Stimulated activated CD8-positive, alpha-beta memory T cell treated with anti-CD3 and anti-CD28 coated beads, Interleukin-12 subunit alpha, Interleukin-12 subunit beta, amount 100 ng/mL, for 4 hours (primary cell): ENCODE measurements at places on chromosomes 7 and 10.

- DNase-seq = no peak
These were observed 42.5 kb upstream of the INPP5A start for GRCh38 chr10:132494866-132495630.

- no peak for DNase-seq
These were observed 434.7 kb downstream of the TNS3 start for GRCh38 chr7:47147213-47147631.

GRCh38 chr10:97083228-97083829 is 102.4 kb downstream of the SLIT1 start:
- no peak for DNase-seq

DNA sequence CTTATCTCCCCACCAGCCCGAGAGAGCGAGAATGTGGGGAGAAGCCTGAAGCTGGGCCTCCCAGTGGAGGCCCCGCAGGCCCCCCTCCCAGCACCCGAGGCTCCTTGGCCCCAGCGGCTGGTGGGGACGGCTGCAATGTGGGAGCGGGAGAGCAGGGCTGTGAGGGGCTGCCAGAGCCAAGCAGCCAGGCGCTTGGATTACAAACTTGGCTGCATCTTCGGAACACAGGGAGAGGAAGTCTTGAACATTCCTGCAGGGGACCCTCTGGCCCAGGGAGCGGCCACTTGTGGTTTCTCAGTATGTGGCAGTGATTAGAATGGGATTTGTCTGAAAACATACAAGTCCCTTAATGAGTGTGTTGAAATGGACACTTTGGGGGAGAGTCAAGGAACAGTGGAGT is 23.2 kb downstream of the ELN start:
- no peak for DNase-seq

GRCh38 chr10:58412502-58412961 is 27.3 kb downstream of the TFAM start:
- DNase-seq = no peak

DNA sequence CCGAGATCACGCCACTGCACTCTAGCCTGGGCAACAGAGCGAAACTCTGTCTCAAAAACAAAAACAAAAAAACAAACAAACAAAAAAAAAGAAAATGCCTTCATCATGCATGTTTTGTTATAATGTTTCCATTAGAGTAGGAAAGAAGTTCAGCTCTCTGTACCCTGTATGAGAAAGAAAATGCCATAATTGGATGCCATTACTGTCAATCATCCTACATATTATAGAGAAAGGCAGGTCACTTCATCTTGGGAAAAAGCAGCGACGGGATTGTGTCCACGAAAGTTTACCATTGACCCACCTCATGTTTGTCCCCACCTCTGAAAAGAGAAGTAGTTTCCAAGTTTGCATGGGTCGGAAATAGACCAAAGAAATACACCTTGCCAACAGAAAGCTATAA is 33.8 kb downstream of the SEC61G start:
- DNase-seq = no peak

DNA sequence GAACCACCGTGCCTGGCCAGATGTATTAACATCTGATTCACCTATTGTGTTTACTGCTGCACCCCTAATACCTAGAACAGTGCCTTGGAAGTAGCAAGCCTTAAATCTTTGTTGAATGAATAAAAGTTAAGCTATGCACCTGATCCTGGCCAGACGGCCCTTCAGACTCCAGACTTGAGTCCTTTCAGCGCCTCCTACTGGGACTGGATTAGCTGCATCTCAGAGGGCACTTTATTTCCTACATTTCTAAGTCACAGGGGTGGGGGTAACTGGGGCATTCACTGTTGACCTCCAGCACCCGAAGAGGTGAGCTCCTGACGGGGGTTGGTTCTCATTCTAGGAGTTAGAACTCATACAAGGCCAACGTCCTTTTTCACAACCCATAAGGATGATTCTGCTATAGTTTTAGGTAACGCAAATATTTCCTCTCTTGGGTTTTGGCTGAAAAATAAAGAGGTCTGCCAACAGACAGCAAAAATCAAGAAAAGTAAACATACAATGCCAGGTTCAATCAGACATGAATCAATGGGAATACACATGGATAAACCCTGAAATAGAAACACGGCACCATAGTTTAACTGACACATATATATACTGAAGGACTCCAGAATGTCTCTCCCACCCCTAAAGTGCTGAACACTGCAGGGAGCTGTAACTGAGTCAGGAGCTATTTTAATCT is 48.0 kb upstream of the DLG5 start:
- DNase-seq = no peak

DNA sequence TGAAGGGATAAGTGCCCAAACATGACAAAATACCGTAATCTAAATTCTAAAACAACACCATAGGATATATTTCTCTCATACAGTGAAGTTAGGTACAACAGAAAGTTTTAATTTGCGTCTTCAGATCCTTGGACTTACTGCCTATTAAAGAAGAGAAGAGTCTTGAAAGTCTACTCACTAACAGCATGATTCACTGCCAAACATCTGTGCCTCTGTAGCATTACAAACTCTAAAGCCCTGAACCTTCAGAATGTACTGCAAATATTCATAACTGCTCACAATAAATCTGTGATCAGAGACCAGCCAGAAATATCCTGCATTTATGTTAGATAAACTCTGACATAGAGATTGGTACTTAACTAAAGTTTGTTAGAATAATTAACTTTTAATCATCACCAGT is 365.3 kb downstream of the PARD3 start:
- no peak for DNase-seq

- DNase-seq = no peak
These were observed 196.4 kb downstream of the ANKRD7 start for GRCh38 chr7:118420888-118421287.

GRCh38 chr7:22911889-22912288 is 89.2 kb upstream of the TOMM7 start:
- DNase-seq = no peak

DNA sequence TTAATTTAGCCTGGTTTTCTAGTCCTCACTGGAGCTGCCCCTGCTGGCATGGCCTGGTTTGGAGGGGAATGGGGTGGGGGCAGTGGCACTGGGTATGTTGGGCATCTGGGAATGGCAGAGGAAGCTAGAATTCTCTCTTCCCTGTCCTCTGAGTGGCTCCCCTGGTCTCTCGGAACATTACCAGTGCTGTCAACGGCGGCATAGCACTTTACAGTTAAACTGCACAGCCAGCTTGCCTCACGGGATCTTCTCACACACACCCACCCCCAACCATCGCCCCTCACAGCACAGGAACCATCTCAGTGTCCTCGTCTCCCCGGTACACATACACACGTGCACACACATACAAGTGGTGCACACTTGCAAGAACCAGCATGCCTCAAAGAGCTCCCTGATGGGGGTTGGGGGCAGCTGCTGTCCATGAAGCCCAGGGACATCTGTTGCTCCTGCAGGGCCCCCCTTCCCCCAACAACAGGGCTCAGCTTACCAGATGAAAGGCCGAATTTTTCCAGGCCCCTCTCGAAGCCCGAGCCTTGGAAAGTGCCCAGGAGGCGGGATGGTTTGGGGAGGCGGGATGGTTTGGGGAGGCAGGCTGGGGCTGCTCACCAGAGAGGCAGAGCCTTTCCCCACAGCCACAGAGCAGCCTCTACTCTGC is 41.0 kb downstream of the TSPAN15 start:
- DNase-seq = no peak

DNA sequence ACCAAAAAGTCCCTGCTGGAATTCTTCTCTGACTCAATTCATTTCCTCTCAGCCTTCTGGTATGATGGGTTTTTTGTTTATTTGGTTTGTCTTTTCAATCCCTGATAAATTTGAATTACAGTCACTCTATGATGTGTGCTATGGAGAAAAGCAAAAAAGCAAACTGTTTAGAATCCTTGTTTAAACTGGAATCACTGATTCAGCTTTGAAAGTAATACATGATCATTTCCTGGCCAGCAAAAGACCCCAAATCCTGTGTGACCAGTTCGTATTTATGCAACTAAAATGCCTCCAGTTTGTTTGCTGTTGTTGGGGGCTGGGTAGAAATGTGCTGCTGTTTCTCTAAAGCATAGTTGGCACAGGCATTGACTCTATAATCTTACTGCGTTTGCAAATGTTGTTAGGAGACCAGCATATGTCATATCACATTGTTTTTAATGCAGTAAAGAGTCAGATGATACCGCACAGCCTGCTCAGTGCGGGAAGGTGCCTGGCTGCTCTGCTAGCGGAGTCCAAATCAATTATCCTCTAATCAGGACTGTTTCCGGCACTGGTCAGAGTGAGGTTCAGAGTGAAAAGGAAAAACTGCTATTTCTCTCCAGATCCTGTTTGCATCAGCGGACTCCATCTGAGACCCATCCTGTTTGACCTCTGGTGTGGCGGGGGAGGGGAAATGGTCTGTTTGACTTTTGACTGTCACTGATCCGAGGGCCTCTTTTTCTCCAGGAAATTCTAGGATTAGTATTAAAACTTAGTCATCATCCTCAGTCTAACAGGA is 40.6 kb upstream of the ADD3 start:
- DNase-seq = no peak

- no peak for DNase-seq
These were observed 10.9 kb downstream of the GPR141 start for GRCh38 chr7:37694208-37695094.

GRCh38 chr10:113226831-113227445 is 276.9 kb downstream of the TCF7L2 start:
- DNase-seq = no peak

DNA sequence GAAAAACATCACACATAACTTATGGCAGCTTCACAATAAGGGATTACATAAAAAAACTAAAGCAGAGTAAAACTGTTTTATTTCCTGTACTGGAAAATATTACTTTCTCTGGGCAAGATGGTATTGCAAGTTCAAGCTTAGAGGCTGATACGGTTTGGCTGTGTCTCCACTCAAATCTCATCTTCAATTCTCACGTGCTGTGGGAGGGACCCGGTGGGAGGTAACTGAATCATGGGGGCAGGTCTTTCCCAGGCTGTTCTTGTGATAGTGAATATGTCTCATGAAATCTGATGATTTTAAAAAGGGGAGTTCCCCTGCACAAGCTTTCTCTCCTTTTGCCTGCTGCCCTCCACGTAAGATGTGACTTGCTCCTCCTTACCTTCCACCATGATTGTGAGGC is 5.1 kb upstream of the LRRC27 start:
- DNase-seq = no peak

GRCh38 chr7:44311561-44312495 is 13.6 kb downstream of the CAMK2B start:
- no peak for DNase-seq

GRCh38 chr10:130179640-130180039 is 43.4 kb downstream of the GLRX3 start:
- no peak for DNase-seq

GRCh38 chr7:41002741-41003610 is 699.9 kb downstream of the INHBA start:
- DNase-seq = no peak

DNA sequence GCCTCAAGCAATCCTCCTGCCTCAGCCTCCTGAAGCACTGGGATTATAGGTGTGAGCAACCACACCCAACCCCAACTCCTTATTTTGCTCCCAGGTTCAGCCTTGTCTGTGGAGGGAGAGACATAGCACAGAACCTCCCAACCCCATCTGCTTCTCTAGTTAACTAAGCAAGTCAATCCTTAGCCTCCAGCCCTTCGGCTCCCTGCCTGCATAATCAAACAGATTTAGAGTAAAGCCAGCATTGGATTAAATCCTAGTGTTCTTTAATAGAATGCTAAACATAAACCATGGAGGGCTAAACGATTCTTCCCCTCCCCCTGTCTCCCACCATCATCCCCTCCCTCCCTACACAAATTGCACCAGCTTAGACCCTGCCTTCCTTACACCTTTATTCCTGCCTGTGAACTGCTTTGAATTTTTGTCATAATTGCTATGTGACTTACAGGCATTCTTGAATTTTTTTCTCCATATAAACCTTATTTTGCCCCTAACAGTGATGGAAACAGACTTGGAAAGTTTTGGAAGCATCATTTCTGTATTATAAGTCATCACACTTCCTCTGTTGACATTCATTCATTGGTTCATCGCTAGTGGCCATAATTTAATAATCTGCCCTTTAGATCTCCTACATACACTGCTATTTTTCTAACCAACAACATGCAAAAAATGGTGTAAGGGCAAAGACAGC is 72.6 kb upstream of the TOMM7 start:
- no peak for DNase-seq

- DNase-seq = no peak
These were observed 264.2 kb upstream of the PCDH15 start for GRCh38 chr10:55065185-55065584.

GRCh38 chr10:24606021-24606420 is 117.7 kb downstream of the ARHGAP21 start:
- DNase-seq = no peak

DNA sequence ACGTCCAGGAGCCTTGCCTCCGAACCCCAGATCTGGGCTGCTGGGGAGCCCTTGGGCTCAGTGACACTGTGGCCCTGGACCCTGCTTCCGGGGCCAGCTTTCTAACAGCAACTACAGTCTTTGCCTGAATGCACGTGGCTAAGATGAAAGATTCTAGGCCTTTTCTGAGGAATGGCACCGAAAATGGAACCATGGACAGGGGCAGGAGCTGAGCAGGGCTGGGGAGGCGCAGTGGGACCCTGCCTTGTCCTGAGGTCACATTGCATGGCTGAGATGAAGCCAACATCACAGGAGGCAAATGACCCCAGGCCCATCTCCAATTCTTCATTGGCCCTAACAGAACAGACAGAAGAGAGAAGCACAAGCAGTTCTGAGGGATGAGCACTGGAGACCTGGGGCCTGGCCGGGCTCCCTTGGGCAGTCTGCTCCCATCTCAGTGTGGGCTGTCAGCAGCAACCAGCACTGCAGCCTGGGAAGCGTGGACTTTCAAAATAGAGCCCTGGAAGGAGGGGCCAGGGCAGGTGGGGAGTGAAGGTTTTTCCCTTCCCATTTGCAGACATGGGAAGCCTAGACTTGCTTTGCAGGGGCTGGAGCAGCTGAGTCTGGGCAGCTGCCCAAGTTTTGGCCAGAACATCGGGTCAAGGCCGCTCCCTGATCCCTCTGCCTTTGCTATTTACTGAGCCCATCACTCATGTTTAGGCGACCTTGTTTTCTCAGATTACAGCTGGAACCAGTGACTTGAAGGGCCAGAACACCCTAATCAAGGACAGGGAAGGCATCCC is 114.4 kb upstream of the TCERG1L start:
- DNase-seq = no peak

GRCh38 chr10:79274279-79275104 is 72.8 kb upstream of the PPIF start:
- no peak for DNase-seq

DNA sequence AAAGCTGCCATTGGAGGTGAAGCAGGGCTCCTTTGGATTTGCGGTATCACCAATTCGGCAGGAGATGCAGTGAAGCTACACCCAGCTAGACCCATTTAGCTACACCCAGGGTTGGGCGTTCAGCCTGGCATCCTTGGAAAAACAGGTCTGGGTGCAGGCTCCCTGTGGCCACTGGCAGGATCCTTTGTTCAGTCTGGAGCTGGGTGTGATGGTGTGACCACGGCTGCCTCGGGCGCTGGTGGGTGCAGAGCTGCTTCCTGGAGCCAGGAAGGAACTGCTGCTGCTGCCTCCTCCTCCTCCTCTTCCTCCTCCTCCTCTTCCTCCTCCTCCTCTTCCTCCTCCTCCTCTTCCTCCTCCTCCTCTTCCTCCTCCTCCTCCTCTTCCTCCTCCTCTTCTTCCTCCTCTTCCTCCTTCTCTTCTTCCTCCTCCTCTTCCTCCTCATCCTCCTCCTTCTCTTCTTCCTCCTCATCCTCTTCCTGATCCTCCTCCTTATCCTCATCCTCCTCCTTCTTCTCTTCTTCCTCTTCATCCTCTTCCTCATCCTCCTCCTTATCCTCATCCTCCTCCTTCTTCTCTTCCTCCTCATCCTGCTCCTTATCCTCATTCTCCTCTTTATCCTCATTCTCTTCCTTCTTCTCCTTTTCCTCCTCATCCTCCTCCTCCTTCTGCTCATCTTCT is 84.0 kb downstream of the GRK5 start:
- DNase-seq = no peak

GRCh38 chr10:131198401-131198800 is 113.1 kb downstream of the TCERG1L start:
- DNase-seq = no peak
